ENCODE measurements at places on chromosomes 1 and 21.

DNA sequence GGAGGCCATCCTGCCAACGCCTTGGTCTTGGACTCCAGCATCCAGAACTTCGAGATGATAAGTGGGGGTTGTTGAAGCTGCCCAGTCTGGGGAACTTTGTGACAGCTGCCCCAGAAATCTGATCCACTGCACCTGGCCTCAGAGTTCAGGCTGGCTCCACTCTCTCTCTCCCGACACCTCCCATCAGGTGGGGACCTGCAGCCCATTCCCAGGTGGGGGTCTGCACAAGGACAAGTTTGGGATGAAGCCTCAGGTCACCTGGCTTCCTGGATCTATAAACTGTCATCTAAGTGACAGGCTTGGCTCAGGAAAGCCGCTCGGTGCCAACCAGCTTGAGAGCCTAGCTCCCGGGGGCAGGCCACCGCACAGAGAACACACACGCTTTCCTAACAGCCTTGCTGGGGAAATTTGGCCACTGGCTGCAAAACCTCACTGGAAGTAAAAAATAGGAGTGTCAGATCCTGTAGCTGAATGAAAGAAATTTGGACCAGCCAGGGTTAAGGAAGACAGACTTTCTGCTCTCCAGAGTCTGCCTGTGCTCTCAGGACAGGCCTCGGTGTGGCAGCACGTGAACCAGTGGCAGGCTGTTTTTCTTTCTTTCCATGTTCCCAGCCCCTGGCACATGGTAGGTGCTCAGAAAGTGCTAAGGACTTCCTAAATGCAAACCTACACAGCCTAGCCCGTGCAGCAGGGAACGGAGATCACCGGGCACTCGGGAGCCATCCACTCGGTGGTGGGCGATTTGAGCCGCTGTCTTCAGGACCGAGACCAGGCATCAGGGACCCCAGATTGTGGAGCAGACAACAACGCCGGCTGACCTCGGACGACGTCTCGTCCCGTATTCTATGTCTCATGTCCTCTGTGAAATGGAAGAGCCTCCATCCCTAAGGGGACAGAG is 42.6 kb upstream of the LBR start:
- DNase-seq, result no peak

GRCh38 chr21:25457946-25458345 is 149.3 kb downstream of the MRPL39 start:
- DNase-seq, result no peak

DNA sequence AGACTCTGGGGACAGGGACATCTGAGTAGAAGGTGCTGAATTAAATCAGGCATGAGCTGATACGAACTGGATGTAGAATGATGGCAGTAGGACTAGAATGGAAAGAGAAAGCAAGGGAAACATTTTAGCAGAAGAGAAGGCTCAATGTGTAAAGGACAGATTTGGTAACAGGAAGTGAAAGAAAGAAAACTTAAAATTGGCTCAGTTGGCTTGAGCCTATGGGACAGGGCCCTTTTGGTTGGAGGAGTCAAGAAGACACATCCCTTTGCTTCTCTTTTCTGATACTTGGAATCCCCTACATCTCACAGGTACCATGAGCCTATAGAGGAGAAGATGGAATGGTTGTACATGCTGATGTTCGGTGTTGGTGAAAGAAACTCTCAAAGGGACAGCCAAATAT is 300.6 kb upstream of the PLXNA2 start:
- no peak for DNase-seq

DNA sequence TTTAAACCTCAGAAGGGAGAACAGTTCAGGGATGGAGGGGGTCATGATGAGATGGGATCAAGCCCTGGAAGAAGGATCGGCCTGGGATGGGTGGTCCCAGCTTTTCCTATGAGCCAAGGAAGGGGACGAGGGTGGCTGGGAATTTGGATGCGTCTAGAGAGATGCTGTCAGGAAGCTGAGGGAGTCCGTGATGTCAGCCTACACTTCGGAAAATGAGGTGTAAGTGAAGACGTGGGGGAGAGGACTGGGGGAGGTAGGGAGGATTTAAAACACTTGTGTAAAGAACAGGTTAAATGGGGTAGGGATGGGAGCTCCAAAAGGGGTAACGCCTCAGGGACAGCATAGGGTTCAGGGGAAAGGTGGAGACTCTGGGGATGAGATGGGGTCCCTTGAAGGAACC is 27.5 kb downstream of the DLGAP3 start:
- DNase-seq, result no peak

DNA sequence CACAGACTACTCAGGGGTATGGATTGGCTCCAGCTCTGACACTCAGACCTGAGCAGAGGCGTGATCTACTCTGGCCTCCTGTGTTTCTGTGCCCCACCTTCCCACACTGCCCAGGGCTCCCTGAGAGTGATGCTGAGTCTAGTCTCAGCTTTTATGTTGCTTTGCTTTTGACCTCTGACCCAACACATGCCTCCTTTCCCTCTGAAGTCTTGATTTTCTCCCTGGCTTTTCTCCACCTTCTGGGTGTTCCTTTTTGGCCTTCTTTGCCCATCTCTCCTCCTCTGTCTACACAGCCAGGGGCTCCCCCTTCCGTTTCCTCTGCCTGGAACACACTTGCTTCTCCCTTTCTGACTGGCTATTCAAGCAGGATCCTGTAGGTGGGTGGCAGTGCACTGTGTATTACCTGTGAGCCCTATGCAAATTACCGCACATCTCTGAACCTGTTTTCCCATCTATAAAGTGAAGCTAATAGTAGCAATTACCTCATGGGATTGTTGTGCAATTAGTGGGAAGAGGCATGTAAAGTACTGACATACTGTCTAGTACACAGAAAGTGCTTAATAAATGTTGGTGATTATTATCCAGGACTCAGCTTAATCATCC is 13.7 kb upstream of the MEX3A start:
- DNase-seq, result no peak

DNA sequence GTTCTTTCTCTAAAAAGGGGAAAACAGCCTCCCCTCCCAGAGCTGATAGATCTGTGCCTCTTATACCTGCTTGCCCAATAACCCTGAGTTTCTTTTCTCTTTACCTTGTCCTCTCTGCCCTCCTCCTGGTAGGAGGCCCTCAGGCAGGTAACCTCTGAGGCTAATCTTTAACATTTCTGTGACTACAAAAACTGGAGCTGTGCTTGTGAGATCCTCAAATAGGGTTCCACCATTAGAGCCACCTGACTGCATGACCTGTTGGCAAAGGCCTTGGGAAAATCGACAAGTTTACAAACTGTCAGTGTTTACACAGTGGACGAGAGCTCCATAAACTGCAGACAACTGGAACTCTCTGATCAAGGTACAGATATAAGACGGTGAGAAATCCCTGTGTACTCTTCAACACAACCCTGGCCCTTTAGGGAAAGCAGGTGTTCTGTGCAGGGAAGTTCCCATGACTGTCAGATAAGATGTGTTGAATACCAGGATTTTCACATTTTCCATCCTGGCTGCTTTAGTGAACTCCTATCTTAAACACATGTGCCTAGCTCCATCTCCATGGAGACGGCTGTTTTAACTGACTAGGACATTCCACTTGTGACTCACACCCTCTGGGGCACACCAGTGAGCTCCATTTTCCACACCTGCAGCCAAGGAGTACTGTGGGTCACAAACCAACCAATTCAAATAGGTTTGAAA is 38.3 kb downstream of the ECE1 start:
- DNase-seq, result no peak

DNA sequence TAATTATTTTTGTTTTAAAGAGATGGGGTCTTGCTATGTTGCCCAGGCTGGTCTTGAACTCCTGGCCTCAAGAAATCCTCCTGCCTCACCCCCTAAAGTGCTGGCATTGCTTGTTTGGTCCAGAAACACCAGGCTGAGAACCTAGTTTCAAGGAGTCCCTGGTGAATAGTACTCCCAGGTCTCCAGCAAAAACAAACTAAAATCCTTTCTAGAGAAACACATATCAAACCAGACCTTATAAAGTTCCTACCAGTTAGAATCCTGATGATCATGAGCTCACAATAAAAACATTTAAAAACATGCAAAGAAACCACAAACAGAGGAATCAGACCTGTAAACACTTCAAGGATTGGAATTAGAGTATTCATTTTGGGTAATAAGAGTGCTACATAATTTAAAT is 34.4 kb upstream of the PADI1 start:
- no peak for DNase-seq

DNA sequence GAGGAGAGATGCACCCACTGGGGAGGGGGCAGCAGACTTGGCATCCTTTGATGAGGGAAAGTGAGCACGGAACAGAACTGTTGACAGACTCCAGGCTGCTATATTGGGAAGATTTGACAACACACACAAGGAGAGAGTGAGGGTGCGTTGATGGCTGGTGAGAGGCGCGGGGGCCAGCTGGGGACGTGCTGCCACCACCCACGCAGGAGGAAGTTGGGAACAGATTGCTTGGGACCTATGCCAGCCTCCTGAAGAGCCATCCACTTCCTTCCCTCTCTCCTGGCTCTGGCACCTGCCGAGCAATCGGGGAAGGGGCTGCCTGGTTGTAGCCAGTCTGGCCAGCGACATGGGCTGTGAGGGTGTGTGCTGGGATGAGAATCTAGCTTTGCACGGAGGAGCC is 223.7 kb upstream of the CSF3R start:
- DNase-seq, result no peak

DNA sequence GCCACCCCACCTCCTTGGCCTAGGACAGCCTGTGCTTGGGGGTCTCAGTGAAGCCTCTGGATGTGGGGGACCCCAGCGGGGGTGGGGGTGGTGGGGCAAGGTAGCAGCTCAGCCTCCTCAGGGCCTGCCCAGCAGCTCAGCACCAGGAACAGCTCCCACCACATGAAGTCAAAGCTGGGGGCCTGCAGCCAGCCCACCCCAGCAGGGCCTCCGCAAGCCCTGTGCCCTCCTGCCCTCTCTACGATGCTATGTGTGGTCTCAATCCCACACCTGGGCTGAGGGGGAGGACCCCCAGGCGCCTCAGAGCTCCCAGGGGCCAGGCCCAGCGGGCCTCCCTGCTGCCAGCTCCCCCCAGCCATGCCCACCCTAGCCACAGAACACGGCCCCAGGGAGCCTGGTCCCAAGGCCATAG is 18.6 kb downstream of the PANK4 start:
- no peak for DNase-seq

DNA sequence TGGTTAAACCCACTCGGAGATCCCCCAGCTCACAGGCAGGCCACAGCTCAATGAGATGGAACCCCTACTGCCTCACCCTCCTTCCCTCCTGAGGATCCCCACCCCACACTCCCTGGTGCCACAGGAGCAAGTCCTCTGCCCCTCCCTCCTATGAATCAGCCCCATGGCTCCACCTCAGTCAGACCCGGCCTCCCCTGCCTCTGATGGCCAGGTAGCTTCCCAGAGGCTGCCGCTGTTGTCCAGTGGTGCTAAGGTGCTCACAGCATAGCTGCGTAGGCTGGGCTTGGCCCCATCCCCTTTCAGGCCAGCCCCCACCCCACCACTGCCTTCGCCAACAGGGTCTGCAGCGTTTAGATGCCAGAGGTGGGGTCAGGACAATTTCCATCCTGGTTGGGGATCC is 98.5 kb upstream of the IGSF21 start:
- DNase-seq, result no peak

GRCh38 chr1:190679044-190679443 is 201.4 kb upstream of the BRINP3 start:
- no peak for DNase-seq

DNA sequence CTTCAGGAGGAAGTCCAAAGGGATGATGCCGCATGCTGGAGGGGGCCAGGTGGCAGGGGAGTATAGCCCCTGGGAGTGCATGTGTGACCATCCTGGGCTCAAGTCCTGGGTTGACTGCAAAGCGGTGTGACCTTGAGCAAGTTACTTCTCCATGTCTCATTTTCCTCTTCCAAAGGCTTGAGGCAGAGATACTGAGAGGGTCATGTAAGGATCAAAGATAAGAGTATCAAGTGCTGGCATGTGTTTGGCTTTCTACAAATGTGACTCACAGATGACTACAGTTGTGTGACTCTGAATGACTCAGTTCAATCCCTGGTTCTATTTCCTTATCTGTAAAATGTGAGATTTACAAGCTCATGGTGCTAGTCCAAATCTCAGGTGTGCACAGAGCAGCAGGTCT is 26.1 kb downstream of the PROK1 start:
- no peak for DNase-seq

DNA sequence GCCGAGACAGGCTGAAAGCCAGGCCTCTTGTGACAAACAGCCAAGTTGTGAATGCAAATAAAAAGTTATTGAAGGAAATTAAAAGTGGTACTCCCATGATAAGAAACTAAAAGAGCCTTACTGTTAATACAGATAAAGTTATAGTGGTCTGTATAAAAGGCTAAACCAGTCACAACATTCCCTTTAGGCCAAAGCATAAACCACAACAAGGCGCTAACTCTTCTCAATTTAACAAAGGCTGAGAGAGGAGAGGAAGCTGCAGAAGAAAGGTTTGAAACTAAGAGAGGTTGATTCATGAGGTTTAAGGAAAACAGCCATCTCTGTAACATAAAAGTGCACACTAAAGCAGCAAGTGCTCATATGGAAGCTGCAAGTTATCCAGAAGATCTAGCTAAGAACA is 10.7 kb downstream of the C1orf105 start:
- DNase-seq, result no peak

GRCh38 chr1:23446661-23447310 is 22.2 kb upstream of the TCEA3 start:
- DNase-seq, result no peak

- DNase-seq, result no peak
Measured at GRCh38 chr1:3026581-3027391, 5.5 kb downstream of the ACTRT2 start.

DNA sequence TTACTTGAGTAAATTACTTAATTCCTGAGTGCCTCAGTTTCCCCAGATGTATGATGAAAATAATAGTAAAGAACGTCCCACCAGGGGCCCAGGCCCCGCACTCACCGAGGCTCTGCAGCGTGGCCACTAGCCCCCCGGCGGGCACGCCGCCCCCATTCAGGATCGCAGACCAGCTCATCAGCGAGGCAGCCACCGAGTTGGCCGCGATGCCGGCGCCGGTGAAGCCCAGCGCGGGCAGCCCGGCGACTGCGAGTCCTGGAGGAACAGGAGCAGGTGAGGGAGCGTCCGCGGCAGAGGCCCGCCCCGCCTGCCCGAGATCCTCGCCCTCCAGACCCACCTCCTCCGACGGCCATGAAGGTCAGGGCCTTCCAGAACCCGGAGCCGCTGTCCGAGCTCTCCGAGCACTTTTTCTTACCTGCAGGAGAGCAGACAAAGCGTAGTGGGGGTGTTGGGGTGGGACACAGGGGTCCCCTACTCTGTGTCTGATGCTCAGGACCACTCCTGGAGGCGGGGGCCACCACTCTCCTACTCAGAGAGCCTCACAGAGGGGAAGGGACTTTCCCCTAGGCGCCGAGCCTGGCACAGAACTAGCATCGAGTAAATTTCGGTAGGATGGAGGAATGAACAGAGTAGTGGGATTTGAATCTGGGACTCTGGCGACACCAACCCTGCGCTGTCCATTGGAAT is 3.7 kb downstream of the IFI6 start:
- DNase-seq, result no peak
